ENCODE measurements at places on chromosomes 13 and 19.
A peak's percentile ranks its signal among the peaks of the same experiment; 100 is the strongest.

DNA sequence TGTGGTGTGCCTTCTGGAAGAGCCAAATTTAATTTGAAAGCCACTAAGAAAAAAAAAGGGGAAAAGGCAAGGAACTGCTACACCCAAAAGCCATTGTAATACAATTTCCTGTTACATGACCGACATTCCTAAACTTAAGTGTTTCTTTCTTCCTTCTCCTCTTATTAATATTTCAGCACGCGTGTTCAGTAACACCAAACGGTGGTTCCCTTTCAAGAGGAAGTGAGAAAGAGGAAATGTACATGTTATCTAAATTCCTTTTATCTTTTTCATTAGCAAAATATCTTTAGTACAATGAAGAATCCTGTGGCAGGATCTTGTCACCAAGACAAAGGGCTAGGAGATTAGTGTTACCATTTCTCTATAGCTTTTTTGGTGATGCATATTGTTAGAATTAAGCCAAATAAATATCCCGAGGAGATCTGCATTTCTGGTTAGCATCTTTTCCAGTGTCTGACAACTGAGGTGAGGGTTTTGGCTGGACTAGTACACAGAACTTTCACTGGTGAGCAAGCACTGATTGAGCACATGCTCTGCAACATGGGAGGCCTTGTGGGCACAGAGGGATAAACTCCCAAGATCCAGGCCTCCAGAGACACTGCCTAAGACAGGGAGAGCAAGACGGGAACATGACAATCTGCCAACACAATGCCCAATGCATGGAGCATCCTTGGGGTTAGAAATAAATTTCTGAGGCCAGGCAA, 22.1 kb downstream of the LATS2 start:
- DNase-seq: no peak

- DNase-seq: peak; percentile 91
Observed at GRCh38 chr19:46784262-46785053, 3.9 kb downstream of the SLC1A5 start.

DNA sequence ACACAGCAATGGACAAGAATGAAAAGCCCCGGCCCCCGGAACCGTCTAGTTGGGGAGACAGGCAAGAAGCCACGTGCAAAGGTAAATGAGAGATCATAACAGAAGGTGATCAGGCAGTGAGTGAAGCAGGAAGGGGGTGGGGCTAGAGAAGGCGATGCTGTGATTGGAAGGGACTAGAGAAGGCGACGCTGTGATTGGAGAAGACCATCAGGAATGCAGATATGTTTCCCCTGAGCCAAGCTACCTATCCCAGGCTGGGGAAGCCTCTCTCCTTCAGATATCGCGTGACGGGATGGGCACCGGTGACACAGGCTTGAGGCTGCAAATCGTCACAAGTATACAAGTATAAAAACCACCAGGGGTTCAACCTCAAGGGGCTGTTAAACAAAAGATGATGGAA, 21.8 kb downstream of the DCAF15 start:
- no peak for DNase-seq

GRCh38 chr19:6735181-6735911, 2.0 kb downstream of the GPR108 start:
- DNase-seq: no peak

DNA sequence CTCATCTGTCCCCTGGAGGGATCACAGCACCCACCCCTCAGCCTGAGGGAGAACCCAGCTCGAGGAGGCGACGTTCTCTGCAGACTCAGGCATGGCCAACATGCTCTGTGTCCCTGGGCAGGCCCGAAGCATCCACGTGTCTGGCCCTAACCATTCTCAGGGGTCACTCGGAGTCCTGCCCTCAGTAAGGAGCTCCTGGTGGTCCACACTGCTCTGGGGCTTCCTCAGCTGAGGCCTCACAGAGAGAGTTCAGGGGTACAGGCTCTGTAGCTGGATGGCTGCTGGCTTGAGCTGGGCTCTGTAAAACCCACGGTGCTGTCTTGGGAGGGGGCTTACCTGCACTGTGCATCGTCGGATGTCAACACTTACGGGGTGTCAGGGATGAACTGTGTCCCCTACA, 4.4 kb upstream of the SIGLEC8 start:
- DNase-seq: no peak

DNA sequence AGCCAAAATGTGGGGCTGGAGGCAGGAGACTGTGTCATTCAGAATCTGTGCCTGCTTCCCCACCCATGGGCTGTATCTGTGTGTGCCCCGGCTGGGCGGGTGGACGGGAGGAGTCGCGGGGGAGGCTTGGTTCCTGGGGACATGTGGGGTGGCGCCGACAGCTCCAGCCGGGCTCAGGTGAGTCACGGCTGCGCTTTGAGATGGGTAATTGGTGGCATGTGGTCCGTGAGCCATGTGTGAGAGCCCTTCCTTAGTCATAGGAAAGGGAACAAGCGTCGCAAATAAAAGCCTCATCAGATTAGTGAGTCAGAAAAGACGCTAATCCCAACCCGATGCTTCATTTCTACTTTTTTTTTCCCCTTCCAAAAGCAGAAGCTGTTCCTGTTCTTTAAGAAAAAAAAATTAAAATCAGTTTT, 118.6 kb upstream of the ZNF536 start:
- no peak for DNase-seq

GRCh38 chr19:731000-731399, 19.9 kb upstream of the MISP start:
- DNase-seq: no peak

DNA sequence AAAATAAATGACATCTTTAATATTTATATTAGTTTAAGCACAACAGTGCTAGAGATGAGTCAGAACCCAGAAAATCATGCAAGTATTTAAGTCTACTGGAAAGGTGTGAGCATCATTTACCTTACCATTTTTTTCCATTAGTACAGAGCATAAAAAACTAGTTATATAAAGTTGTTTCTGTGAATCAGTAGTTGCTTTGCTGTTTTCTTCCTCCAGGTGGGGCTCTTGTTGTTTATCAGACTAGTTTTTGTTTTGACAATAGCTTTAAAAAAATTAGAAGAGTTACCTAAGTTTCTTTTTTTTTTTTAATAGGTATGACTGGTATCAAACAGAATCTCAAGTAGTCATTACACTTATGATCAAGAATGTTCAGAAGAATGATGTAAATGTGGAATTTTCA, 12.7 kb downstream of the SUGT1 start:
- DNase-seq: no peak

DNA sequence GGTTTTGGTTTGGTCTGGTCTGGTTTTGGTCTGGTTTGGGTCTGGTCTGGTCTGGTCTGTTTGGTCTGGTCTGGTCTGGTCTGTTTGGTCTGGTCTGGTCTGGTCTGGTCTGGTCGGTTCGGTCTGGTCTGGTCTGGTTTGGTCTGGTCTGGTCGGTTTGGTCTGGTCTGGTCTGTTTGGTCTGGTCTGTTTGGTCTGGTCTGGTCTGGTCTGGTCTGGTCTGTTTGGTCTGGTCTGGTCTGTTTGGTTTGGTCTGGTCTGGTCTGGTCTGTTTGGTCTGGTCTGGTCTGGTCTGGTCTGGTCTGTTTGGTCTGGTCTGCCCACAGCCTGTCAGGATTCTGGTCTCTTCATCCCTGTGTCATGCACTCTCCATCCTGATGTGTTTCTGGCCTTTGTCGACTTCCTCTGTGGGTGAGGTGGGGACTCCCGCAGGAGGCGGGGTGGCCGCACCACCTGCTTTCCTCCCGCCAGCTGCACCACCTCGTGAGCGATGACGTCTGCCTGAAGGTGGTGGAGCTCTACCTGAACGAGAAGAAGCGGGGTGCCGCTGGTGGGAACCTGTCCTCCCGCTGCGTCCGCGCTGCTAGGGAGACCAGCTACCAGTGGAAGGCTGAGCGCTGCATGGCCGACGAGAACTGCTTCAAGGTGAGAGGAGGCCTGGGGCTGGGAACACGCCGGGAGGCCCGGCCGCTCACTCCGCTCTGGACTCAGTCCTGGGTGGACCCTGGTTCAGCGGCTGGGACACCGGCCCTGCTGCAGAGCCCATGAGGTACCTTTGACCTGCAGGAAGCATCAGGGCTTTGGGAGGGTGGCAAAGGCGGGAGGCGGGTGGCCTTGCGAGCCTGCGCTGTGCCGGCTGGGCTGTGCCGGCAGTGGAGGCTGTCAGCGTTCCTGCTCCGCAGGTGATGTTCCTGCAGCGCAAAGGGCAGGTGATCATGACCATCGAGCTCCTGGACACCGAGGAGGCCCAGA, 12.9 kb upstream of the F2RL3 start:
- DNase-seq: no peak

GRCh38 chr13:50951366-50951765, 41.8 kb downstream of the RNASEH2B start:
- peak; percentile 92 for DNase-seq

DNA sequence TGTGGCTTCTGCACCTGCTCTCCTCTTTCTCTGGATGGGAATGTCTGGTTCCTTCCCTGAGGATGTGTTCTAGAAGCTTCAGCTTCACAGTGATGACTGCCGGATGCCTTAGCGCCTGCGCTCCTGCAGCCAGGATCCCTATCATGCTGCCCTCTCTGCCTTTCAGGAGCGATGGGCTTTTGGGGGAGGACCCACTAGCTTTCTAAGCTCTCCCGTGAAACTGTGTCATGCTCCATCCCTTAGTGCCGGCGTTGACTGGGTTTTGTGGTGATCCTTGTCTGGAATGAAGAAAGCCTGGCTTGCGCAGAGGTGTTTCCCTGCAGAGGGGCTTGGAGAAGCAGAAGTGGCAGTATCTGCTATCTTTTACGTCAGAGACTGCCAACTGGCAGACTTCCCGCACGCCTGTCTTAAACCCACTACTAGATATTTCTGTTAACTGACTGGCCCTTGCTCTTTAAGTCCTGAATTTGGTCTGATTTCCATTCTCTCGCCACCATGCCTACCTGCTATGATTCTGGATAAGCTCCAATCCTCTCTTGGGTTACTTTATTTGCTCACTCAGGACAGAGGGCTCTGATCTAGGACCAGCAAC, 3.8 kb upstream of the KMT2B start:
- DNase-seq: no peak

DNA sequence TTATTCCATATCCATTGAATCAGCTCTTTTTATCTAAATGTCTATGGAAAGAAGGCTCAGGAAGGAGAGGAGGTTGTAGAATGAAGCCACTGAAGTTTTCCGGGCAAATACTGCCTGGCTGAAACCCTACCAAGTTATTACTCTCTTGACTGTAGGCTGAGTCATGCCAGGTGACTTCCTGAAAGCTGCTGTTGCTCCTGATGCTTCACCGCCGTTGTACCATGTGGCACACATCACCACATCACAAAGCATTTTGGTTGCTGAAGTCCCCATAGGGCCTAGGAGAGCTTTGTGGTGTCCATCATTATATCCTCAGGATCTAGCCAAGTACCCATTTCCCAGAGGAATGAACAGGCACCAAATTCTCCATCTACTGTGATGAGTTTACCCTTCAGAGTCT, 11.1 kb upstream of the TDRD12 start:
- no peak for DNase-seq

DNA sequence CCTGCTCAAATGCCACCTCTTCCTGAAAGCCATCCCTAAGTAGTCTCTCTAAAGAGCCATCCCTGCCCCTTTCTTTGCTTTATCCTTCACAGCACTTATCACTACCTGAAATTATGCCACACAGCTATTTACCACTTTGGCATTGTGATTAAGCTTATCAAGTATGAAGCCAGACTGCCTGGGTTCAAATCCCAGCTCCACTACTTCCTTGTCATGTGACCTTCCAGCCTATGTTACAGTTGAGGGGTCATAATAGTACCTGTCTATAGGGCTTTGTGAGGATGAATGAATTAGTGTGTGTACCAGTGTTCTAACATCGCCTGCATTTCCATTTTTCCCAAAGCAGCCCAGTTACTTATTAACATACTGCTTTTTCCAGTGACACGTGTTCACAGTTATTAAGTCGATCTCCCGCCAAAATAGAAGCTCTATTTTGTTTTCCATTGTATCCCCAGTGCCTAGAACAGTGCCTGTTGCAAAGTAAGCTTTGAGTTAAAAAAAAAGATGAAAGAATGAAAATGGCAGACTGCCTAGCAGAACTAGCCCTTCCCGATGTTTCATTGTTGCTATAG, 32.8 kb downstream of the ZSWIM9 start:
- no peak for DNase-seq

DNA sequence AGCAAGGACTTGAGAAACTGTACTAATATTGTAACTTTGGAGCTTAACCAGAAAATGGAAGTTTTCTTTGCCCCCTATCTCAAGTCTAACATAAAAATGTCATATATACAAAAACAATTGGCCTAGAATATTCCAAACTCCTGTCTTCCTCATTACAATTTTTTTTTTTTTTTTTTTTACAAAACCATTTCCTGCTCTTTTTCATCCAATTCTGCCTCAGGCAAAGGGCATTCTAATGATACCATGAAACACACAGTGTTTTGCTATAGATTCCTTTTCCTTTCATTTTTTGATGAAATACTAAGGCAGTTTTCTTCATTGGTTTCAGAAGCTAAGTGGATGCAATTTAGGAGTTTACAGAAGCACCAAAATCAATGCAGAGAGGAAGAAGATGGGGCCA, 119.7 kb downstream of the LHFPL6 start:
- no peak for DNase-seq

GRCh38 chr19:40348961-40349507, 539 bp downstream of the PLD3 start:
- no peak for DNase-seq

- DNase-seq: no peak
Observed at GRCh38 chr19:2207008-2207407, 29.1 kb downstream of the PLEKHJ1 start.

- no peak for DNase-seq
Observed at GRCh38 chr13:43990829-43991228, 111.1 kb downstream of the LACC1 start.

GRCh38 chr19:10334588-10335351, 1.4 kb upstream of the RAVER1 start:
- peak; percentile 53 for DNase-seq

- DNase-seq: no peak
Observed at GRCh38 chr19:57302727-57303401, 17.4 kb upstream of the ZNF543 start.

GRCh38 chr13:32824675-32825074, 191.5 kb upstream of the KL start:
- peak; percentile 62 for DNase-seq

DNA sequence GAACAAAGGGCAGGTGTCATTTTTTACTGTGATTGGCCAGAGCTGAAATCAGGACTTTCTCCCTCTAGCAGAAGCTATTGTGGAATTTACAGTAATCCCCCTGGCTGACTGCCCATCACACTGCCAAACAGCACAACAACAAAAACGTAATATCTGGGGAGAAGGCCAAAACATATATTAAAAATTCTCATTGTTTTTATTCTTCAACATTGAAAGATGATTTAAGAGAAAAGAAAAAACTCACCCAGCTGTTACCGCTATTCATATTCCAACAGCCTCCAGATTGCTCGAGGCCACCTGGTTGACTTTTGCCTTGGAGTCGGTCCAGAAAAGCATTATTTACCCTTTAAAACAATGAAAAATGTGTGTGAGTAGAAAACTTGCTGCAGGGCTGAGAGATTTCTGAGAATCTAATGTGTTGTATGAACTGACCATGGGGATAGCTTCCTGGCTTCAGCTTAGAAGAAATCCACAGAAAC, 97.2 kb downstream of the EPSTI1 start:
- DNase-seq: peak; percentile 75

Measured in fibroblast of skin of left biceps (primary cell).